ENCODE measurements at places on chromosomes 2 and 18.

DNA sequence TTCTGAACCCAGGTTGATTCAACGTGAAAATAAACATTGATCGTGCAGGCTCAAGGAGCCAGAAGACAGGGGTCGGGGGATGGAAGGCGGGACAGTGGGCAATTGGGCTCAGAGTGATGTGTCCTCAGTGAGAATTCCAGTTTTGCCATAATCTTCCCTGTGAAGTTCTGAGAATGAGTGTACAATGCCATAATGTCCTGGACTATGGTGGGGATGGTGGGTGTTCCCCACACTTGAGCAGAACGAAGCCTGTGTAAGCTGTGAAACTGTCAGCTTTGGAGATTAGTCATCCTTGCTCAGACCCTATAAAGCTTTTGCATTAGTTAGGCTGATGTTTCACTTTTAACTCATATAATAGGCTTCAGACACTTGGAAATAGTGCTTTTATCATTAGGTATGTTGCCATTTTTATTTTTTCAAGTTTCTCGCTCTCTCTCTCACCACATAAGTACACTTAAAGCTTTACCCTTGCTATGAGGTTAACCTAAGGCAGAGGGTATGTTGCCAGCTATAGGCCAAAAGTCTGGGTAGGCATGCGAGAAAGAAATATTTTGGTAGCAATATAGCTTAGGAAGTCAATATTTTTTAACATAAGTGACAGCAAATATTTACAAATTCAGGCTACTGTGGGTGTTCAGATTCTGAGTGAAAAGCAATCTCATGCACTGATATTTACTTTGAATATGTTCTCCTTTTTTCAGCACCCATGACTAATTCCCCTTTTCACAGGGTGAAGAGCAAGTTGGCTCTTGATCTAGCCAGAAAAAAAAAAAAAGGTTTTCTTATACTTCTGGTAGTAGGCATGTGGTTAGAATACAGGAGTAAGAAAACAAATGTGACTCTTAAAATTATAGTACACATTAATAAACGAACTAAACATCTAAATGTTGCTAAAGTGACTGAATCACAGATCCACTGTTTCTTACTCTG is 47.2 kb downstream of the CDC42EP3 start:
- peak; percentile 67 for DNase-seq

DNA sequence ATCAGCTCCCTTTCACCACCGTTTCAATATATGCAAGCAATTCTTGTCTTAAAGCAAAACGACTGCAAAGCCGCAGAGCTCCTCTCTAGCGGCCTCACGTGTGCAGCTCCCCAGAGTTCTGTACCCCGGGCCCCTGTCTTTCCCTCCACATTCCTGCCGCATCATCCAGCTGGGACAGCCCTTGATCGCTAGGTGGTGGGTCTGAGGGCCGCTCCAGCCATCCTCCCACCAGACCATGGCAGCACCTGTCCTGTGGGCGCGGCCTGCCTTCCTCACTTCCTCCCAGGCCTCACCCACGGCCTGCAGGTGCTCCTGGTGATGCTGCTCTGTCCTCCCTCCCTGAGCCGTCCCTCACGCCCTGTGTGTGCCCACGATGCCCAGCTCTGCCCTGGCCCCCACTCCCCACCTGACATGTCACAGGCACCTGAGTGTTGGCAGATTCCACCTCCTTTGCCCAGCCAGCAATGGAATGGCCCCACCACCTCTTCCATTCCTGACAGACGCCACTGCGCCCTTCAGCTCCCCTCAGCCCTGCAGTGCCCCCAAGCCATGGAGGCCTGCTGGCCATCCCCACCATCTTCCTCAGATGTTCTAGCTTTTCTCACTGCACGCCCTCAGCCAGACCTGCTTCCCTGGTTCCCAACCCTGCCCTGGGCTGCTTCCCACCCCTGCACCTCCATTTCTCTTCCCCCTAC is 15.3 kb upstream of the ALLC start:
- DNase-seq: no peak

GRCh38 chr2:222569826-222570225 is 86.1 kb downstream of the FARSB start:
- DNase-seq: no peak

GRCh38 chr2:237413777-237414661 is at the start of gene COL6A3:
Gene COL6A3, minus strand, starts transcription at chr2:237414164. Its CDS starts 17,347 bp downstream, at chr2:237396817.
- DNase-seq: no peak

GRCh38 chr2:146764301-146764700 is 1080.5 kb upstream of the ACVR2A start:
- no peak for DNase-seq

- DNase-seq: peak; percentile 27
Observed at GRCh38 chr18:2053490-2054089, 517.7 kb downstream of the METTL4 start.

- DNase-seq: no peak
Observed at GRCh38 chr2:173938700-173939384, 26.3 kb downstream of the SP3 start.

DNA sequence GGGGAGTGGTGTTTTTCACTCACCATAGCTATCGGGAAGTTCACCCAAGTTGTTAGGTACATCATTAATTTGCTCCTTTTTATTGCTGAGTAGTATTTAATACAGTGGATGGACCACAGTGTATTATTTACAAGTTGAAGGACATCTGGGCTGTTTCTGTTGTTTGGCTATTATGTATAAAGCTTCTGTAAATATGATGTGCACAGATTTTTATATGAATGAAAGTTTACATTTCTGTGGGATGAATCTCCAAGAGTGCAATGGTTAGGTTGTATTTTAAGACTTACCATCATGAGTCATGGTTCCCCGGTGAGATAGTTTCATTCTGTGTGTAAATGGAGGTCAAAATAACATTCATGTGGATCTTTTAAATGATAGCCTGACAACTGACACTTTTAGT is 337.4 kb downstream of the PTPRM start:
- DNase-seq: no peak

DNA sequence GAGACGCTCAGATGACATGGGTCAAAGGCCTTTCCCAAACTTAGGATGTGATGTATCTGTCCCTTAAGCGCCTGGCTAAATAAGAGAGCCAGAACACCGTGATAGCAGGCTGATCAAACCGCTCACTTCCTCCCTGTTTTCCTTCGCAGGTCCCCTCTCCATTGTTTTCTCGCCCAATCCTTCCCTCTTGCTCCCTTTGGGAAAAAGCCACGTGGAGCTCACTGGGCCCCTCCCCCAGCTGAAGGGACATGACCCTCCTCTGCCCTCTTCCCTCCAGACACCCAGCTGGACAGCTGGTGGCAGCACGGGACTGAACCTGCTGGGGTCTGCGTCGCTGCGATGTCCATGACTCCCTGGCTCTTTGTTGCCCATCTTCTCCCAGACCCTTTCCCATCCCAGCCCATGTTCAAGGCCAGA is 201.7 kb downstream of the TNS1 start:
- no peak for DNase-seq
